ENCODE measurements at places on chromosomes 3 and 15. TPM values are rescaled to one million over a fixed set of nuclear protein-coding genes. Genes with fewer than 3 reads are reported as not detected.

Gene MKRN3
- 1.6 TPM for total RNA-seq

Gene PCOLCE2
- total RNA-seq, result 30.3 TPM

Gene ZNF774
- 1.5 TPM for total RNA-seq

Gene FOXB1
- total RNA-seq, result not detected

Gene GOLGA6B
- total RNA-seq, result not detected

Gene ZBBX
- not detected for total RNA-seq

Gene MITF
- total RNA-seq, result 7.9 TPM

Gene BFSP2
- not detected for total RNA-seq

Gene C2CD4A
- 0.17 TPM for total RNA-seq

All from A549 treated with Mapracorat at 1 μM for 4 hours (cell line).